MM.1S (cell line): ENCODE measurements at places on chromosomes 5 and 9.

DNA sequence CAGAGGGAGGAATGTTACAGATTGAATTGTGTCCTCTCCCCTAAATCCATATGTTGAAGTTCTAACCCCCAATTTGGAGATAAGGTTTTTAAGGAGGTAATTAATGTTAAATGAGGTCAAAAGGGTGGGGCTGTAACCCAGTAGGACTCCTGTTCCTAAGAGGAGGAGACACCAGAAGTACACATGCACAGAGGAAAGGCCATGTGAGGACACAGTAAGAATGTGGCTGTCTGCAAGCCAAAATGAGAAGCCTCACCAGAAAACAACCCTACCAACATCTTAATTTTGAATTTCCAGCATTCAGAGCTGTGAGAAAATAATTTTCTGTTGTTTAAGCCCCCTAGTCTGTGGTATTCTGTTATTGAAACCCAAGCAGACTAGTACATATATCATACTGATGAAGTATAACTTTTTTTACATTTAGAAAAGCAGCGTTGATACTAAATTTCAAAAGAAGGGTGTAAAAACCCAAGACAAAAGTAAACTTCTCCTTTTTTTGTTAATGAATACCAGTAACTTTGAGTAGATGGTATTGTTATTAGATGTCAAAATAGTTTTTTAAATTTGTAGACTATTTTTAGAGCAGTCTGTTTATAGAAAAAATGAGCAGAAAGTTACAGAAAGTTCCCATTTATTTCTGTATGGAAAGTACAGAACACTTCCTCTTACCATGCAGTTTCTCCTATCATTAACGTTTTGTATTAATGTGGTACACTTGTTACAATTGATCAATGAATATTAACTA is 25.1 kb downstream of the RNF180 start:
- no peaks in the 10 kb centered on the region for H3K36me3 ChIP-seq
- no peak overlapping the region for H3K27ac ChIP-seq
- DNase-seq = no peak

- H3K27me3 ChIP-seq = no peaks in the 10 kb centered on the region
- H3K27ac ChIP-seq = peak overlapping the region; percentile 98; the same call in 1 of the 2 replicates
- H3K4me1 ChIP-seq = peaks cover 35% of the 10 kb centered on the region
- no peaks in the 10 kb centered on the region for H3K36me3 ChIP-seq
- H3K4me3 ChIP-seq = no peak overlapping the region
- DNase-seq = no peak
Measured at GRCh38 chr5:81849770-81850367, 99.0 kb upstream of the SSBP2 start.

DNA sequence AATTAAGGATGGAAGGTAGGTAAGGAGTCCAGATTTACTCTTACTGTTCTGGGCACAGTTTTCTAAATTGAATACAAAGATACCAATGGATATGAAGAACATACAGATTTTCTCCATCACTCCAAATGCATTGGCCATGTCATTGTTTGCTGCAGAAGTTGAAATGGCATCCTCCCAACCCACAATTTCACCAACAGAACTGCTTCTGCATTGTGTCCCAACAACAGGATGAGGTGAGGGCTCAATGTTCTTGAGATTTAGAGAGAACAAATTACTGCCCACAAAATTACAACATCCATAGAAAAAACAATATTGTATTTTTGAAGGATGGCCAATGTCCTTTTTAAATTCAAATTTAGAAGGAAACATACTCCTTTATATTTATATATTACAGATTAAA is 88.9 kb downstream of the NUDT12 start:
- H3K27me3 ChIP-seq = no peaks in the 10 kb centered on the region
- DNase-seq = no peak
- H3K27ac ChIP-seq = no peak overlapping the region
- no peaks in the 10 kb centered on the region for H3K4me1 ChIP-seq
- H3K4me3 ChIP-seq = no peak overlapping the region
- no peaks in the 10 kb centered on the region for H3K36me3 ChIP-seq

- no peak overlapping the region for H3K27ac ChIP-seq
- DNase-seq = no peak
- H3K4me3 ChIP-seq = no peak overlapping the region
- no peaks in the 10 kb centered on the region for H3K4me1 ChIP-seq
Measured at GRCh38 chr5:176515396-176515795, 21.8 kb downstream of the RNF44 start.

- no peak overlapping the region for H3K4me3 ChIP-seq
- no peak for DNase-seq
- H3K27ac ChIP-seq = no peak overlapping the region
- no peaks in the 10 kb centered on the region for H3K4me1 ChIP-seq
Measured at GRCh38 chr5:35741971-35742370, 114.7 kb upstream of the IL7R start.

DNA sequence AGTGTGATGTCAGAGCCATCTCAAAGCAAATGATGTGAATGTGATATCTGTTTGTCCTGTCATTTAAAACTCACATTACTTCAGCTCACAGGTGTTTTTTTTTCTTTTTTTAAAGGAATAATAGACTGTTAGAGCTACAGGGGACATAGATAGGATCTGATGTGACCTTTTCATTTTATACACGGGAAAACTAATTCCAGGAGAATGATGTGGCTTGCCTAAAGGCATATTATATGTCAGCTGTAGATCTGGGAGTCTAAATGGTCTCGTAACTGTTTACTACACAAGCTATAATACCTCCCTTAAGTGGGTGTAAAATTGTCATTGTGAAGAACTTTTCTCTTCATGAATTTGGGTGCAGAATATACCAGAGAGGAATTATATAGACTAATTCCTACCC is 2.0 kb downstream of the NMUR2 start:
- no peaks in the 10 kb centered on the region for H3K36me3 ChIP-seq
- no peak overlapping the region for H3K27ac ChIP-seq
- H3K27me3 ChIP-seq = peaks cover 24% of the 10 kb centered on the region

DNA sequence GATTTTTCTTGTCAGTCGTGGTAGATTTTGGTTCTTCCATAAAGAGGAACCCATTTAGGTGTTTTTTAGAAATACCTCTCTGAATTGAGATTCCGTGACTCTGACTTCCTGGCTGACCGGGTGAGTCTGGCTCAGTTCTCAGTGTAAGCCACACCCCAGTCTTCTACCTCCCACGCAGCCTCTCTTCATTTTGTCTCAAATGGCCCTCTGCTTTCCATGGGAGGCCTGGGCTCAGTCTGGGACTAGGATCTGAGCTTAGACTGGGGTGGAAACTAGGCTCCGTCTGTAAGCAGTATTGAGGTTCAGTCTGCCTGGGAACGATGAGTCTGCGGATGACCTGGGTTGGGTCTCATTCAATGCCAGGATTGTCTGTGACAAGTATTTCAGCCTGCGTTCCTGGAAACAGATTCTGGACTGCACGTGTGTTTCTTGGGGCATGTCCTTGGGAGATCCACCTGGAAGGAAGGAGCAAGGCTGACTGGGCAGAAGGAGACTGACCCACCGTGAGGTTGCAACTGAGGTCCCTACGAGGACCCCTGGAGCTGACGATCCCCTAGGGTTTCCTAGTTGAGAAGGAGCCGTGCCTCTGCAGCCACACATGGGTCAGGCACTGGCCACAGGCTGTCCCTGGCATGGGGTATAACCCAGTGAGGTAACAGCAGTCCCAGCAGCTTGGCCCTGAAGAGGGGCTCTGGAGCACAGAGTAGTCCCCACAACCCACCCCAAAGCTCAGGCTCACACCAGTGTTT is 12.4 kb upstream of the CRB2 start:
- H3K27me3 ChIP-seq = no peaks in the 10 kb centered on the region
- no peaks in the 10 kb centered on the region for H3K36me3 ChIP-seq
- H3K4me1 ChIP-seq = peaks cover 24% of the 10 kb centered on the region
- no peak for DNase-seq
- no peak overlapping the region for H3K27ac ChIP-seq

GRCh38 chr9:97441729-97442128 is 29.8 kb downstream of the TDRD7 start:
- no peak overlapping the region for H3K27ac ChIP-seq
- no peak overlapping the region for H3K4me3 ChIP-seq
- H3K36me3 ChIP-seq = no peaks in the 10 kb centered on the region

DNA sequence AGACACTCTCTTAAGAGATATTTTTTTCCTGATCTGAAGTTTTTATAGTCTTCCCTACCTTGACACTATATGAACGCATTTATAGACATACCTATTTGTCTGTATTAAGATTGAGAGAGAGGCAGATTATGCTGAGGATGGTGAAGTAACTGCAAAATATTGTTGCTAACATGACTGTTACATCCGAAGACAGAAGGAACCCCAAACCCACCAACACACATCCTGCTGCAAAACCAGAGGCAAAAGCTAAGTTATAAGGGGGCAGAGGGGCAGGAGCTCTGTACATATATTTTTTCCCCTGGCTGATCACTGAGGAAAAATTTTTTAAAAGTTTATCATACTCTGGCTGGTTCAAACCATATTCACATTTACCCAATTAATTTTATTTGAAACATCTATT is 279.0 kb downstream of the MLLT3 start:
- no peak for DNase-seq
- H3K27ac ChIP-seq = no peak overlapping the region
- no peaks in the 10 kb centered on the region for H3K4me1 ChIP-seq
- H3K4me3 ChIP-seq = no peak overlapping the region

DNA sequence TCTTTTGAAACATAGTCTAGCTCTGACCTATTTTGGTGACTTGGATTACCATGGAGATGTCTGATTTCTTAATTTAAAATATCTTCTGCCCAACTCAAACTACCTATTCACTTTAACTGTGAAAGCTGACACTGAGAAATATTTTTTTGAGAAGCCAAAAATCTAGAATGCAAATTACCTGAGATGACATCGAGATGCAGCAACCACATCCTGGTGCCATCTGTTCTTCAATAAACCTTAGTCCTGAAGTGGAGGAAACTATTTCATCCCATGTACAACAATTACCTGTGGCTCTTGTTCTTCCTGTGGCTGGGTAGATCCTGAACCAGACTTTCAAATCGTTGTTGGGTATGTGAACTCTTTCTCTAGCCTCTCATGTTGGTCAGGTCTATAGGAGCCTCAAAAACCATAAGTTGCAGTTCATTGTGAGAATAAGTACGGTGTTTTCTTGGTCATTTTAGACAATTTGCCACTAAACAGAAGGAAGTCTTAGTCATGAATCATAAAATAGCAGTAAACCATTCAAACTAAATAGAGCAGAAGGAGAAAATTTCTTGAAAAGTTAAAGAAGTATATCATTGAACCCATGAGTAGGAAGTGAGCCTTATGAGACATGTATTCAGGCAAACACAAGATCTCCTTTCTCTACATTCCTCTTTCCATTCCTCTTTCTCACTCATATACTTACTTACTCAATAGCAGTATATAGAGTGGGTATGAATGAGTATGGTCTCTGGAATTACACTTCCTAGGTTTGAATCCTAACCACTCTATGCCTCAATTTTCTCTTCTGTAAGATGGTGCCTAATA is 176.0 kb downstream of the HMHB1 start:
- no peaks in the 10 kb centered on the region for H3K27me3 ChIP-seq
- H3K27ac ChIP-seq = no peak overlapping the region
- H3K4me3 ChIP-seq = no peak overlapping the region
- H3K36me3 ChIP-seq = no peaks in the 10 kb centered on the region

GRCh38 chr9:131614340-131614915 is 69.1 kb downstream of the PRRT1B start:
- H3K4me3 ChIP-seq = no peak overlapping the region
- H3K27ac ChIP-seq = no peak overlapping the region
- no peaks in the 10 kb centered on the region for H3K4me1 ChIP-seq
- H3K36me3 ChIP-seq = peaks cover 3% of the 10 kb centered on the region; the same call in 1 of the 2 replicates
- H3K27me3 ChIP-seq = no peaks in the 10 kb centered on the region

GRCh38 chr9:70654144-70654543 is 239.7 kb upstream of the KLF9 start:
- H3K4me1 ChIP-seq = no peaks in the 10 kb centered on the region
- H3K27me3 ChIP-seq = no peaks in the 10 kb centered on the region
- no peaks in the 10 kb centered on the region for H3K36me3 ChIP-seq
- H3K27ac ChIP-seq = no peak overlapping the region
- no peak overlapping the region for H3K4me3 ChIP-seq
- no peak for DNase-seq

GRCh38 chr9:132241840-132242620 is 80.2 kb downstream of the NTNG2 start:
- no peaks in the 10 kb centered on the region for H3K4me1 ChIP-seq
- H3K4me3 ChIP-seq = peak overlapping the region; percentile 78
- H3K27me3 ChIP-seq = peaks cover 56% of the 10 kb centered on the region
- H3K36me3 ChIP-seq = no peaks in the 10 kb centered on the region

- H3K36me3 ChIP-seq = no peaks in the 10 kb centered on the region
- H3K27me3 ChIP-seq = no peaks in the 10 kb centered on the region
- H3K4me3 ChIP-seq = no peak overlapping the region
- H3K27ac ChIP-seq = no peak overlapping the region
- DNase-seq = no peak
- H3K4me1 ChIP-seq = no peaks in the 10 kb centered on the region
Measured at GRCh38 chr9:124444166-124444565, 6.1 kb upstream of the ADGRD2 start.

DNA sequence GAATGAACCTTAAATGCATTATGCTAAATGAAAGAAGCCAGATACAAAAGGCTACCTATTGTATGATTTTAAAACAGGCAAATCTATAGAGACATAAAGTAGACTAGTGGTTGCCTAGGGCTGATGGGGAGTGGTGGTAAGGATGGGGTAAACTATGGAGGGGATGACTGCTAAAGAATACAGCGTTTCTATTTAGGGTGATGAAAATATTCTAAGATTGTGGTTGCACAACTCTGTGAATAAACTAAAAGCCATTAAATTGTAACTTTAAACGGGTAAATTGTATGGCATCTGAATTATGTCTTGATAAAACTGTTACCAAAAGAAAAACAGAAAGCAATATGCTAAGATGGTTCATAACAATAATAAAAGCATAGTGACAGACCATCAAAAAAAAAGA is 21.4 kb downstream of the KLHL3 start:
- no peak overlapping the region for H3K4me3 ChIP-seq
- no peak for DNase-seq
- no peak overlapping the region for H3K27ac ChIP-seq
- no peaks in the 10 kb centered on the region for H3K27me3 ChIP-seq

DNA sequence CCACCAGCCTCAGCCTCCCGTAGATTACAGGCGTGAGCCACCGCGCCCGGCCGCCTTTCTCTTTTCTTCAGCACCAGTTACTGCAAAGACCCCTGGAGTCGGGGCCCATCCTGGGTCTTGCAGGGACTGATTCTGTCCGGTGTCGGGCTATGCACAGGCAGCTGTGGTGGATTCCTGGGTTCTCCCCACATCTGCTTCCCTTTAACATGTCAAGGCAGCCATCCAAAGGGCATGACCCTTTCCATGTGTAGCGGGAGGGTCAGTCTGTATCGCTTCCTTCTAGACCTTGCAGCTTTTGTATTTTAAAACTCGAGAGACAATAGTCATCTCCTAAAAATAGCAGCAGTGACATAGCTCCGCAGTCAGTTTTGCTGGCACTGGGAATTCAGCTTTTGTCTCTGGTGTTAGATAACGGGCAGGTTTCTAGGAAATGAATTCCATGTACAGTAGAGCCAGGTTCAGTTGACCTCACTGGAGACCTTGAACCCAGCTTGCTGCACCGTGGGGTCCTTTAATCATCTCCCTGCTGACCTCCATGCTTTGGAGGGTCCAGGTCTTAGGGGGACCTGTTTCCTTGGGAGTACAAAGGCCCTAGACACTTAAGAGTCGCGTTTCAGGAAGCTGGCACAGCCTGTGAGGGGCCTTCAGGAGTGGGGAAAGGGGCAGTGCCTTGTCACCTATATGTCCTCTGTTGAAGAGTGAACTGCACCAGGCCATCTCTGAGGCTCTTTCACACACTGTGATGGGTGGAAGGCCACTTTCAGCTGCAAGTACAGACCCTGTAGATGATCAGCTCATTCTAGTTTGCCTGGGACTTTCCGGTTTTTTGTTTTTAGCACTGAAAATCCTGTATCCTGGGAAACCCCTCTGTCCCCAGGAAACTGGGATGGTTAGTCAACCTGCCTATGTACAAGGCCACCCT is 13.8 kb downstream of the ANKRD33B start:
- no peaks in the 10 kb centered on the region for H3K36me3 ChIP-seq
- no peak for DNase-seq
- H3K27ac ChIP-seq = no peak overlapping the region
- H3K4me3 ChIP-seq = no peak overlapping the region
